Stimulated activated CD4-positive, alpha-beta T cell treated with anti-CD3 and anti-CD28 coated beads, Interleukin-12 subunit alpha, Interleukin-12 subunit beta, amount 100 ng/mL, for 24 hours (primary cell): ENCODE measurements at places on chromosomes 5 and 9.

DNA sequence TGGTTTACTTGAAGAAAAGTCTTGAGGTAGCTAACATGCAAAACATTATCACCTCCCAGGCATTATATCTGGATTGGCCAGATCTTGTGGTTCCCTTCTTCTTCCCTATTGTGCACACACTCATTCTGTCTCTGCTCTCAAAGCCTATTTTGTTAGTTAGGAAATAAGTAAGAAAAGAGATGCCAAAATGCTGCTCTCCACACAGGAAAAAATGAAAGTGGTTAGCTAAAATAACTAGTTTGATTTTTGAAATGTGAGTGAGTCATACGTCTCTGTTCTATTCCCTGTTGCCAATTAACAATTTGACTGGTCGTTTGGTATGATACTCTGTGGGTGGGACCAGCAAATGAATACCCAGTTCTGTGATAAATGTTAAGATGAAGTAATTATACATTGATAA lies 28.1 kb downstream of the LMNB1 start:
- no peak for DNase-seq

GRCh38 chr5:150302301-150303069 lies at the start of gene ARSI:
Gene ARSI, minus strand, starts transcription at chr5:150302905. Its CDS starts 532 bp downstream, at chr5:150302373.
- no peak for DNase-seq

GRCh38 chr5:141558150-141558549 lies 60.6 kb downstream of the DIAPH1 start:
- DNase-seq = no peak

- DNase-seq = no peak
These were observed 74.2 kb upstream of the SLC12A2 start for GRCh38 chr5:128009403-128009802.

GRCh38 chr5:131994090-131994489 lies 17.4 kb downstream of the ACSL6 start:
- no peak for DNase-seq

GRCh38 chr9:100575765-100576386 lies 2.0 kb upstream of the CAVIN4 start:
- no peak for DNase-seq

DNA sequence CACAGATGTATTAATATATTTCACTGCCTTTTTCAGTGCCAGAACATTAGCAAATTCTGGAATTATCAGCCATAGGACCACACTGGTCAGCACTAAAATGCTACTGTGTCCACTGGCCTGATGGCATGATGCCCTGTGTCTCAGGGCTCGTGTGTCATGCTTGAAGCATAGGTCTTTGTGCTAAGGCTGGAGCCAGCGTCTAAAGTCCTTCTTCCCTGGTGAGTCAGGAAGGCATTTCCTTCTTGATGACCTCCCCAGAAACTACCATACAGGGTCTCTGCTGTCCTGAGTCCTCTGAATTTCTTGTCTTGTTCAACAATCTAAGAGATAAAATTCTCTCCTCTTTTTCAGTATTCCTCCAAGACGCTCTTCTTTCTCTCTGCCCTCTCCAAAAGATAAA lies 489.9 kb downstream of the PSAT1 start:
- no peak for DNase-seq

DNA sequence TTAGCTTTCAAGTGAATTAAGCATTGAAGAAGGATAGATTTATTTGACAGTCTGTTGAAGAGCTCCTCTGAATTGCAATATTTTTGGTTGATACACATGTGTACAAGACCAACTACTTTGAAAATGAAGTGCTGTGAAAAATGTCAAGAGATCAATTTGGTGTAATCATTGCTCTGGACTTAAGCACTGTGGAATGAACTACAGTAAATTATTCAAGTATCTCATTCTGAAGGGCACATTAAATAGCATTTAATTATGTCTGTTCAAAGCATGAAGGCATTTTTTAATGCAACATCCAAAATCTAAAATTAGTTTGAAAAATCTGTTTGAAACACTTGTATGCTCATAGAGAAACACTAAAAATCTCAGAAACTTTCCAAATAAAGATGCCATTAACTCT lies 107.5 kb downstream of the CDH18 start:
- no peak for DNase-seq

- DNase-seq = no peak
These were observed 107.1 kb downstream of the CACNA1B start for GRCh38 chr9:137984520-137985257.

DNA sequence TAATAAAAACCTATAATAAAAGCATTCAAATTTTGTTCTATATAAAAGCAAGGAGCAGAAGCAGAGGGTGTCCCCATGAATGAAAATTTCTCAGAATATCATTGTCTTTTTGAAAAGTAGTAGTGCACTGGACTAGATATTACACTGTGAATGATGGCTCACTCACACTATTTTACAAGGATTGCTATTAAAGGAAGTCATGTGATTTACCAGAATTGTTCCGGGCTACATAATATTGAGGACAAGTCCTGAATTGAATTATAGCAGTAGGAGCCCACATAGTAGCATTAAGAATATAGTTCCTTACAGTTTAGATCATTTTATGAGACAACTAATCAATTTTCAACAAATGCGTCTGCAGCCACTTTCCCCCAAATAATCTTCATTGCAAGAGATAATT lies 7.7 kb upstream of the TLE4 start:
- DNase-seq = no peak

DNA sequence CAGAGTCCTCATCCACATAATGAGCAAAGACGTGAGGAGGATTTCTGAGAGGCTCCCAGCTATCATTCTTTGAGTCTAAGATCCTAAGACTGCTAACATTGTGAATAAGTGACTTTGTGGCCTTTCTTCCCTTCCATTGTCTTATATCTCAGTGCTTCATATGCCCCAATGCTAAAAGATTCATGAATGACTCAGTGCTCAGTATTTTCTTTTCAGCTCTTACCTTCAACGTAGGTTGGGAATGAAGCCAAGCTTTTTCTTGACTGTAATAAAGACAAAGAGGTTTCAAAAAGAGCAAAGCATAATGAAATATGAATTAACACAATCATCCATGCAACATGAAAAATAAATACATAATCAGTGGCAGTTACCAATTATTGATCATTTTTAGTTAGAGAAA lies 146.4 kb downstream of the ENTREP1 start:
- DNase-seq = no peak
